Neural progenitor cell (in vitro differentiated cells): ENCODE measurements at places on chromosomes 3 and 15.
A peak's percentile ranks its signal among the peaks of the same experiment; 100 is the strongest.

DNA sequence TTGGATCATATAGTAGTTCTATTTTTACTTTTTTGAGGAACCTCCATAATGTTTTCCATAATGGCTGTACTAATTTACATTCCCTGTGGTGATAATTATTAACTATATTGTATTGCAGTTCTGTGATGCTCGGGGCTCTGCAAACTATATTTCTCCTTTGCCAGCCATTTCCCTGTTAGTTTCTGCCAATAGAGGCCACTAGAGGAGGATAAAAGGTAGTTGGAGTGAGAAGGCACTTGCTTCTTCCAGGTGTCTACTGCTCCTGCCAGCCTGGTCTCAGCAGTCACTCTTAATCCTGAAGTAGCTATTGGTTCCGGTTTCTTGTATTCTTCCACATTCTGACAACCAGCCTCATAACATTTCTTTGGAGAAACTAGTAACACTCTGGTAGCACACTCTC is 233.9 kb upstream of the GBE1 start:
- no peak overlapping the region for H3K4me3 ChIP-seq
- no peaks in the 10 kb centered on the region for H3K4me1 ChIP-seq
- DNase-seq = no peak
- no peaks in the 10 kb centered on the region for H3K27me3 ChIP-seq
- H3K27ac ChIP-seq = no peak overlapping the region

- no peaks in the 10 kb centered on the region for H3K27me3 ChIP-seq
- H3K4me1 ChIP-seq = no peaks in the 10 kb centered on the region
- H3K27ac ChIP-seq = no peak overlapping the region
Observed at GRCh38 chr15:55008421-55008820, 188.3 kb downstream of the RSL24D1 start.

GRCh38 chr3:153026026-153026425 is 136.0 kb upstream of the RAP2B start:
- H3K36me3 ChIP-seq = no peaks in the 10 kb centered on the region
- no peak overlapping the region for H3K4me3 ChIP-seq
- no peaks in the 10 kb centered on the region for H3K4me1 ChIP-seq
- no peak overlapping the region for H3K27ac ChIP-seq
- H3K27me3 ChIP-seq = no peaks in the 10 kb centered on the region

DNA sequence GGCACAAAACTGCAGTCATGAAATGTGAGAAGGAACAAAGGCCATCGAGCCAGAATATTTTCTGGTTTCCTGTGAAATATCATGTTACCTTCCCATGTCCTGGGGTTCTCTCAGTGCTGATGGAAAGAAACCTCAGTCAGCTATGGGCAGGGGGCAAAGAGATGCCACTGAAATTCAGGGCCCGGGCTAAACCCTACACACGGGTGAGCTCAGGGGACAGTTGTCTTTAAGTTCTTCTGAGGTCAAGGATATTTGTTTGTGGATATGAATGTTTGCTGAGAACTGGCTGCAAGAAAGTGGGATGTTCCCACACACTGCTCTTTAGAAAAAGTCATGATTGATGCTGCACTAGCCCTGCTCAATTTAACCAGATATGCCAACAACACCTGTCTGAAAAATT is 187.2 kb downstream of the MEX3B start:
- no peak for DNase-seq
- no peak overlapping the region for H3K27ac ChIP-seq
- H3K27me3 ChIP-seq = no peaks in the 10 kb centered on the region

DNA sequence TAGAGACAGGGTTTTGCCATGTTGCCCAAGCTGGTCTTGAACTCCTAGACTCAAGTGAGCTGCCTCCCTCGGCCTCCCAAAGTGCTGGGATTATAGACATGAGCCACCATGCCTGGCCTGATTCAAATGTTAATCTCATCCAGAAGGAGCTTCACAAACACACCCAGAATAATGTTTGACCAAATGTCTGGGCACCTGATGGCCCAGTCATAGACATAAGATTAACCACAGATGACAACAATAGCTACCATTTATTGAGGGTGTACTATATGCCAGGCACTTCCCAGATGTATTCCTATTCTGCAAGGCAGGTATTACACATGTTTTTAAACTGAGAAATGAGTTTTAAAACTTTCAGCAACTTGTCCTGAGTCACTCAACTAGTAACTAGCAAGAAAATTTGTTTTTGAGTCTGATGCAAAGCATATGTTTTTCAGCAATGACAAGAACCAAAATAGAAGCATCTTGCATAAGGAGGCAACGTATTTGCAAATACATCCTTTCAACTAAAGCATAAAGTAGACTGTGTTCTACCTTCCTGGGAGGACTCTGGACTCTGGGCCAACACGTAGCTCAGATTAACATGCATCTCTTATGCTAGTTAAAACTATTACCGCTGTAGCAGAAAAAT is 8.1 kb upstream of the SPG21 start:
- no peaks in the 10 kb centered on the region for H3K36me3 ChIP-seq
- H3K27me3 ChIP-seq = no peaks in the 10 kb centered on the region
- no peak for DNase-seq
- H3K27ac ChIP-seq = no peak overlapping the region

- H3K27me3 ChIP-seq = no peaks in the 10 kb centered on the region
- H3K27ac ChIP-seq = no peak overlapping the region
- H3K4me1 ChIP-seq = peaks cover 6% of the 10 kb centered on the region
Observed at GRCh38 chr3:179769411-179770247, 116.8 kb downstream of the USP13 start.

GRCh38 chr3:99484871-99485270 is 153.5 kb upstream of the COL8A1 start:
- no peaks in the 10 kb centered on the region for H3K36me3 ChIP-seq
- no peak overlapping the region for H3K4me3 ChIP-seq
- DNase-seq = peak; percentile 49
- peaks cover 6% of the 10 kb centered on the region for H3K4me1 ChIP-seq

DNA sequence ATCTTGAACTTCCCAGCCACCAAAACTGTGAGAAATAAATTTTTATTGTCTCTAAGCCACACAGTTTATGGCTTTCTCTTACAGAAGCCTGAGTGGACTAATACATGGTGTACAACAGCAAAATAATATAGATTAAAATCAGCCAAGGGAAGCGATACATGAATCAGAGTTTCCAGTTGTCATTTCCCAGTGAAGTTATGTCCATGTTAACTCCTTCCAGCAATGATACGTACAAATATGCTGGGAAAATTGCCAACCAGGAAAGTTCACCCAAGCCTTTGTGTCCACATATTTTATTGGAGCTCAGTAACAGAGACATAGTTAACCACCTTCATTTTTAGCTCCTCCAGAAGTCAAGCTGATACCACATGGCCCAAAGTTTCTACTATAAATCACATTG is 280.9 kb upstream of the KCNMB2 start:
- no peaks in the 10 kb centered on the region for H3K36me3 ChIP-seq
- no peaks in the 10 kb centered on the region for H3K4me1 ChIP-seq
- no peak for DNase-seq
- no peak overlapping the region for H3K27ac ChIP-seq
- H3K27me3 ChIP-seq = no peaks in the 10 kb centered on the region
- no peak overlapping the region for H3K4me3 ChIP-seq

GRCh38 chr3:33437556-33438283 is 2.5 kb downstream of the UBP1 start:
- no peaks in the 10 kb centered on the region for H3K27me3 ChIP-seq
- peak; percentile 39 for DNase-seq
- peaks cover 23% of the 10 kb centered on the region for H3K4me1 ChIP-seq
- H3K27ac ChIP-seq = no peak overlapping the region
- no peaks in the 10 kb centered on the region for H3K36me3 ChIP-seq
- H3K4me3 ChIP-seq = peak overlapping the region; percentile 72

- no peaks in the 10 kb centered on the region for H3K27me3 ChIP-seq
- H3K4me3 ChIP-seq = no peak overlapping the region
- H3K36me3 ChIP-seq = no peaks in the 10 kb centered on the region
Observed at GRCh38 chr3:101068876-101069606, 75.8 kb upstream of the ABI3BP start.

DNA sequence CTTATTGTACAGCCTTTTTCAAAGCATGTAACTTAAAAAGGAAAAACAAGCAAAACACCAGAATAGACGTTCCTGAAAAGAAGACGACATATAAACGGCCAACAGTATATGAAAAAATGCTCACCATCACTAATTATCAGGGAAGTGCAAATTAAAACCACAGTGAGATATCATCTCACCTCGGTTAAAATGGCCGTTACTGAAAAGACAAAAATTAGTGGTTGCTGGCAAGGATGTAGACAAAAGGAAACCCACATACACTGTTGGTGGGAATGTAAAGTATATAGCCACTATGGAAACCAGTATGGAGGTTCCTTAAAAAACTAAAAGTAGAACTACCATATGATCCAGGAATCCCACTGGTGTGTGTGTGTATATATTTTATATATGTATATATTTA is 64.5 kb upstream of the MLF1 start:
- H3K4me3 ChIP-seq = no peak overlapping the region
- no peak for DNase-seq
- no peaks in the 10 kb centered on the region for H3K36me3 ChIP-seq
- H3K4me1 ChIP-seq = no peaks in the 10 kb centered on the region

GRCh38 chr15:29790607-29791006 is 31.7 kb downstream of the TJP1 start:
- H3K4me1 ChIP-seq = peaks cover 9% of the 10 kb centered on the region
- H3K27ac ChIP-seq = no peak overlapping the region
- H3K36me3 ChIP-seq = peaks cover 10% of the 10 kb centered on the region
- H3K27me3 ChIP-seq = no peaks in the 10 kb centered on the region
- no peak for DNase-seq
- no peak overlapping the region for H3K4me3 ChIP-seq

DNA sequence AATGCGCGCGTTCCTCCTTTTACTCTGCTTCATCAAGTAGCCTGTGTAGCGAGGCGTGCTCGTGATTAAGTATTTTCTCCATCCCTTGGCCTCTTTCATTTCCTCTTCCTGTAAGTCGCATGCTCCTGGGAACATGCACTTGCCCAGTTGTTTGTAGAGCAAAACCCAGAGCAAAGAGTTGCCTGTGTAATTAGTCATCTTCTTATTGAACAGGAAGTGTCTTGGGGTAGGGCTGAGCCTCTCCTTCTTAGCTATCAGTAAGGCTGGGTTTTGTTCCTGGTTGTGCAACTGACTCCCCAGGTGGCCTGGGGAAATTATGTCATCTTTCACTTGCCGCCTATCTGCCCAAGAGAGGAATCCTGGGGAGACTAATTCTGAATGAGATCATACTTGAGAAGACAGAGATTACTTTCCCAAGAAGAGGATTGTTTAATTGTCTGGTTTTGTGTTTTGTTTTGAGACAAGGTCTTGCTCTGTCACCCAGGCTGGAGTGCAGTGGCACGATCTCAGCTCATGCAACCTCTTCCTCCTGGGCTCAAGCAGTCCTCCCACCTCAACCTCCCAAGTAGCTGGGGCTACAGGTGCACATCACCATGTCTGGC is 14.9 kb downstream of the LIPH start:
- H3K4me3 ChIP-seq = no peak overlapping the region
- H3K4me1 ChIP-seq = peaks cover 7% of the 10 kb centered on the region
- H3K36me3 ChIP-seq = no peaks in the 10 kb centered on the region
- no peak overlapping the region for H3K27ac ChIP-seq
- no peak for DNase-seq
- no peaks in the 10 kb centered on the region for H3K27me3 ChIP-seq

GRCh38 chr3:151537726-151538125 is 76.9 kb upstream of the IGSF10 start:
- H3K27ac ChIP-seq = no peak overlapping the region
- no peaks in the 10 kb centered on the region for H3K27me3 ChIP-seq
- no peak for DNase-seq
- H3K4me3 ChIP-seq = no peak overlapping the region
- H3K36me3 ChIP-seq = no peaks in the 10 kb centered on the region
- H3K4me1 ChIP-seq = peaks cover 14% of the 10 kb centered on the region

GRCh38 chr3:27345493-27345892 is 23.7 kb downstream of the NEK10 start:
- H3K4me1 ChIP-seq = peaks cover 4% of the 10 kb centered on the region
- no peaks in the 10 kb centered on the region for H3K27me3 ChIP-seq
- no peak overlapping the region for H3K27ac ChIP-seq
- no peak for DNase-seq

GRCh38 chr3:83454353-83454752 is 1504.4 kb upstream of the CADM2 start:
- H3K27me3 ChIP-seq = no peaks in the 10 kb centered on the region
- DNase-seq = no peak
- no peaks in the 10 kb centered on the region for H3K4me1 ChIP-seq
- no peak overlapping the region for H3K27ac ChIP-seq

DNA sequence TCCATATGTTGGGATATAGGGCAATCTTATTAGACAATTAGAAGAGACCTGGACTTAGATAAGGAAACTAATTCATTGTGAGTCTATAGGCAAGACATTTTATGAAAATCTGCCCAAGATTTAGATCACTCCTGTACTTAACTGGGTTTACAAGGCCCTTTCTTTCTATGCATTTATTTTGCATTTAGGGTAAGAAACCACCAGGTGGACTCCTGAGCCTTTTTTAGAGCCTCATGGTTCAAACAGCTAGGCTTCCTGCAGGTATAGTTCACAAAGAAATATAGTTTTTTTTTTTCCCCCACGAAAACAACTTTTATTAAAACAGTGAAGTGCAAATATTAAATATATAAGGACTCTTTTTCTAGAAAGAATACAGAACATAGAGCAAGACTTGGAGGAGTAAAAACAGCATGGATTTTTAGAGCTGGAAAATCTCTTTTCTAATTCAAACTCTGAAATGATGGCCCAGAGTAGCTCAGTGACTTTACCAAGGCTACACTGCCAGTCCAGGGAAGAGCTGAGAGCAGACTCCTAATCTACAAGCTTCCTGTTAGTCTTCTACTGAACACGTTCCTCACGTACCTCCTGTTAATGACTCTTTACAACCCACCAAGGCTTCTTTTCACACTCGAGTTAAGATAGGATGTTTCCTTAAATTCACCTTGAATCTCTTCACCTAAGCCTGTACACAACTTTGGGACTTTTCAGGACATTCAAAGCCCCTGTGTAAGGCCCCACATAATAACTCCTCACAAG is 400.9 kb upstream of the ATP11B start:
- H3K4me1 ChIP-seq = peaks cover 42% of the 10 kb centered on the region
- H3K36me3 ChIP-seq = no peaks in the 10 kb centered on the region
- H3K27ac ChIP-seq = no peak overlapping the region
- DNase-seq = no peak
- no peaks in the 10 kb centered on the region for H3K27me3 ChIP-seq
- no peak overlapping the region for H3K4me3 ChIP-seq

- H3K27me3 ChIP-seq = no peaks in the 10 kb centered on the region
- H3K27ac ChIP-seq = no peak overlapping the region
- DNase-seq = no peak
- H3K36me3 ChIP-seq = no peaks in the 10 kb centered on the region
- peaks cover 16% of the 10 kb centered on the region for H3K4me1 ChIP-seq
- H3K4me3 ChIP-seq = no peak overlapping the region
Observed at GRCh38 chr15:63232405-63232804, 43.0 kb downstream of the RAB8B start.
